ENCODE measurements at places on chromosomes 11 and 22.

- DNase-seq = no peak
Observed at GRCh38 chr11:42657169-42657568, 654.6 kb upstream of the API5 start.

DNA sequence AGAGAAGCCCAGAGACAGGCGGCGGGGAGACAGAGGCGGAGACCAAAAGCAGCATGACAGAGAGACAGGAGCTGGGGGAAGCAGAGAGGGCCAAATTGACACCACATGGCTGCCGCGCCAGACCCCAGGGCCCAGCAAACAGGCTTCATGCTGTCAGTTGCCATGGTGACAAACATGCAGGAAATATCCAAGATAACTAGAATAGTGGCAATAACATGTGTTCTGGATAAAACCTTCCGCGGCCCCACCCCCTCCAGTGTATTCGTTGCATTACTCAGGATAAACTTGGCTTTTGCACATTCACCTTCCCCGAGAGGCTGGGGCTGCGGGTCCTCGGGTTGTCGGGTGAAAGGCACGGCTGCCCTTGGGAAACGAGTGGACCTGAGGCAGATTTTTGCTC is 49.9 kb upstream of the CDON start:
- no peak for DNase-seq

- DNase-seq = no peak
Observed at GRCh38 chr11:69359735-69360480, 66.0 kb downstream of the MYEOV start.

GRCh38 chr11:61273178-61274078 is 21.7 kb downstream of the VWCE start:
- DNase-seq = no peak

- DNase-seq = no peak
Observed at GRCh38 chr11:63510360-63511047, 4.6 kb downstream of the LGALS12 start.

DNA sequence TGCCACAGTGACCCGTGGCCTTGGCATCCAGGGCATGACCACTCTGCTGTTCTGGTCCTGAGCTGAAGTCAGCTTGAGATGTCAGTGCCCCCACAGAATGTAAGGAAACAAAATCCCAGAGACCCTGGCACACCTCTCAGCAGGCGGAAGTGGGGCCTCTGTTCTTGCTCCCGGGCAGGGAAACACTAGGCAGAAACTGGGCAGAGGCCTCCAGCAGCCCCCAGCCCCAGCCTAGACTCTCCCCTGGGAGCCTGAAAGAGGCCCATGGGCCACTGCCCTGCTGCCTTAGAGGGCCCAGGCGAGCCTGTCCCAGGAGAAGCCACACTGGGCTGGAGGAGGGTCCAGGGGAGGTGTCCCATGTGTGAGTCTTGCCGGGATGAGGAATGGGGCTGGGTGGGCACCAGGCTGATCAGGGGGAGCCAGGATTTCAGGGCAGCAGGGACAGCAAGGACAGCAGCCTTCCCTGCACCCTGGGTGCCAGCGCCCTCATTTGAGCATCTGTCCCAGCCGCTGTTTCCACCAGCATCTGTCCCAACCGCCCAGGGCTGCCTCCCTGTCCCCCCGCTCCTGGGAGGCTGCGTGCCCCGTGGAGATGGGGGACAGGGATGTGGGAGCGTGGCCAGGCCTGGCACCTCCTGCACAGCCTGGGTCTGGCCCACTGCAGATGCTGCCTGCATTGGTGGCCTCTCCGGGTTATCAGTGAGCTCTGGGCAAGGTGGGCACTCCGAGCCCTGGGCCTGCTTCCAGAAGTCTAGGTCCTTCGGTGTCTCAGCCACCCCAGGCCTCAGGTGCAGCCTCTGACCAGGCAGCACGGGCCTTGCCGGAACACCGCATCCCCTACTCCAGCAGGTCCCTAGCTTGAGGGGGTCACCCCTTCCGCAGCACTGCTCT is 1072.4 kb downstream of the BRD1 start:
- no peak for DNase-seq

DNA sequence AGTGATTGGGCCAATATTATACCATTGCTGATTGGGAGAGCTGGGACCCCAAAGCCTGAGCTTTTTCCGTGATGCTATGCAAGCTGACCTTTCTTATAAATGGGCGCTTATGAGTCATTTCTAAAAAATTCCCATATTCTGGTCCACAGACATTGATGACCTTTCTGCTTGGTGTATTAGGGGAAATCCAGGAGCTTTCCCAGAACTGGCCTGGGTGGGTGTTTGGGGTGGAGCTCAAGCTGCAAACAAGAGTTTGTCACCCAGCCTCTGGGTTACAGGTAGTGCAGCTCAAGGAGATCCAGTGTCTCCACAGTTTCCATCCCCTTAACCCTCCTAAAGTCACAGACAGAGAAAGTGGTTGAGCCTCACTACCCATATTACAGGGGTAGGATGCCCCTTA is 67.7 kb downstream of the CCDC81 start:
- DNase-seq = no peak

- DNase-seq = no peak
Observed at GRCh38 chr11:72091292-72091691, 10.6 kb downstream of the LRRC51 start.

DNA sequence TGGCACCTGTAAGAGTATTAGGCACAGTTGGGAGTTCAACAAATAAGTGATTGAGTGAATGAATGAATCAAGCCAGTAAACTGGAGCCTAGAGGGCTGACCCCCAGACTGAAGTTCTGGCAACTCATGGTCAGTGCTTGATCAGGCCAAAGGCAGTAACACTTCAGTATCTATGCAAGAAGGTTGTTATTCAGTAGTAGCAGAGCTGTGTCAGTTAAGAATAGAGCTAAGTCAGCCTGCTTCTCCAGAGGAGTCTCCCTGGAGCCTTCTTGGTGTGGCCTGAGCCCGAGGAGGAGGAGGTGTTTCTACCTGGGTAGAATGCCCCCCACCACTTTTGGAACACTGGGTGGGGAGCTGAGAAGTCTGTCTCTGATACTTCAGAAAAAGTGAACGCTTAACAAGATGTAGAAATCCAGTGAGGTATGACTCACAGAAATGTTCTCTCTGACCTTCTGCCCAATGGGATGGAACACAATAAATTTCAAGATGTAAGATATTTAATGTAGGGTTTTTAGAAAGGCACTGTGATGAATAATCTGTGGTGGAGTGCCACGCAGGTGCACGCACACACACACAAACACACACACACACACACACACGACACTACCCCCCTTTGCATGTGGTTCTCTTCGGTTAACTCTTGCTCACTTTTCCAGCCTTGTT is 219.9 kb downstream of the HIPK3 start:
- DNase-seq = no peak

- no peak for DNase-seq
Observed at GRCh38 chr11:128388206-128388815, 199.0 kb downstream of the ETS1 start.

- no peak for DNase-seq
Observed at GRCh38 chr11:18088966-18089365, 16.9 kb downstream of the SAAL1 start.

DNA sequence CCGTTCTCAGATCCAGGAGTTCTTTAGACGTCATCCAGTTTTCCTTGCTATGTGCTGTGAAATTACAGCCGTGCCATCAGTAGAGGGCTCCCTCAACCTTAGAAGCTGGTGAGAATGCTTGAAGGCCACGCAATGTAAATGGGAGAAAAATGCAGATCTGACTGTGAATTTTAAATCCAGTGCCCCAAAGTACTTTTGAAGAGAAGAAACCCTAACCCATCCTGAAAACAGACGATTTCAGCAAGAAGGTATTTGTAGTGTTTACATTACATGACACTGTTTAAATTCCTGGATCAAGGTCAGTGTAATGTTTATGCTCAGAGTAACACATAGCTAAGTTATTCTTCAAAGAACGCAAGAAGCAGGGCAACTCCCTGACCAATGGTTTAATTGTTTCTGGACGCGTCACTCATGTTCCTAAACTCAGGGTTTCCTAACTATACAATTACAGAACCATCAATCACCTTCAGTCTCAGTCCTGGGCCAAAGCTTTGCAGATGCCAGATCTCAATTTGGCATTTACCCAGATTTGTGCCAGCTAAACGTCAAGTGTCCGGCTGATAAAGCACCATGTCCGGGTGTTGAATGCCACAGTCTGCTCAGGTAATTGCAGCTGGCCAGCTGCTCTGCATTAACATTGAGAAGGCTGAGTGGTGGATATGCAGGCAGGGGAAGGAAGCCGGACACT is 38.2 kb downstream of the ADAMTS8 start:
- no peak for DNase-seq

DNA sequence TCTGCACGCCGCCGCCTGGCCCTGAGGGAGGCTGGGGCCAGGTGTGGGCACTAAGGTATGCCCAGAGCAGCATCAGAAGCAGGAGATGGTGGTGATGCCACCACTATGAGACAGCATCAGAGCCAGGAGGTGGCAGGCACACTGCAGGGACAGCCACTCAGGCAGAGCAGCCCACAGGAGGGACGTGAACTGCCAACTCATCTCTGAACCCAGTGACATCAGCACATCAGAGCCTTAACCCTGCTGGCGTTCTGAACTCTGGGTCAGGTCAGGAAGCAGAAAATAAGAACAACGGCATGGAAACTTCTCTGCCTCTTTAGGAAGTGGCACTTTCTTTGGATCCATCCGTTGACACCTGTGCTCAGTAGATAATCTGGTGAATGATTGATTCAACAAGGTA is 14.7 kb upstream of the IFT27 start:
- no peak for DNase-seq

DNA sequence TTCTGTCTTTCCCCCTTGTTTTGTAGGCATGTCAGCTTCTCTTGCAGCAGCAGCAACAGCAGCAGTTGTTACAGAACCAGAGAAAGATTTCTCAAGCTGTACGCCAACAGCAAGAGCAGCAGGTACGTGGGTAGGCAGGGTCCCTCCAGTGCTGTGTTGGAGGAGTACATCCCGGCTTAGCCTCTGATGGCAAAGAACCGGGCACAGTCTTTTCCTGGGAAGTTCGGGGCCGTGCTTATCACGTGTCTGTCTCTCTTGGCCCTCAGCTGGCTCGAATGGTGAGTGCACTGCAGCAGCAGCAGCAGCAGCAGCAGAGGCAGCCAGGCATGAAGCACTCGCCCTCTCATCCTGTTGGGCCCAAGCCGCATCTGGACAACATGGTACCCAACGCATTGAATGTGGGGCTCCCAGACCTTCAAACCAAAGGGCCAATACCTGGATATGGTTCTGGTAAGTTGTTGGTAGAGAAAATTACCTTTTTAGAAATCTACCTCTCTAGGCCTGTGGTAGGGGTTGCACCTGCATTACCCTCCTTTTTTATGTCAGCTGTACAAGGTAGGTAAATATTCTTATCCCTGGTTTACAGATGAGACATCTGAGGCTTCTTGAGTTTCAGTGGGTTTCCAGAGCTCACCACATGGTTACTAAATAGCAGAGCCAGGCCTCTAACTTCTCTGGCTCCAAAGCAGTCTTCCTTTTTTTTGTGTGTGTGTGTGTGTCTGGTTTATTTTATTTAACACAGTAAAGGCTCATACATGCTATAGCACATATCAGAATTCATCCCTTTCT is 45.2 kb upstream of the ADSL start:
- DNase-seq = no peak

GRCh38 chr22:30310881-30311771 is 15.6 kb downstream of the TBC1D10A start:
- DNase-seq = no peak

- no peak for DNase-seq
Observed at GRCh38 chr11:76030286-76030685, 176.0 kb downstream of the WNT11 start.

DNA sequence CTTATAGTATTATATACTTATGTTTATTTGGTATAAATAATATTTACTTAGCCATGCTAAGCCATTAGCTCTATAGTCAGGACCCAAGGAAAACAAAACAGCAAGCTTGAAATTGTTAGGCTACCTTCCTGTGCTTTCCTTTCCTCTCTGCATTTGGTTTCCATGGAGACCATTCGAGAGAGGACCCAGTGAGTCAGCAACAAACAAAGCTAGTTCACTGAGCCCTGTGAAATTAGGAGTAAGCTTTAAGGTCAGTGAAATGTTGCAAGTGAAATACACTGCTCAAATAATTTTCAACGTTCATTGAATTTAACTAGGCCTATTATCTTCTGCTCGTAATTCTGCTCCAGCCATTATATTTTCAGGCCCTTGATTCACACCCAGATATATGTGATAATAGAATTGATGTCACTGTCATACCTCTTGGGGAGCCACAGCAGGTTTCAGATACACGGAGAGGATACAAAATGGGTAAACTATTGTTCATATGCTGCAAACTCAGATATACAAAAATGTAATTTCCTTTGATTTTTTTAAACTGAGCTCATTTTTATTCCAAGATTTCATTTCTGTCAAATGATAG is 9.1 kb upstream of the OR10D3 start:
- no peak for DNase-seq

GRCh38 chr11:2746401-2747247 is 46.8 kb upstream of the KCNQ1OT1 start:
- DNase-seq = no peak

- DNase-seq = no peak
Observed at GRCh38 chr11:46445920-46446771, 54.6 kb upstream of the CHRM4 start.

DNA sequence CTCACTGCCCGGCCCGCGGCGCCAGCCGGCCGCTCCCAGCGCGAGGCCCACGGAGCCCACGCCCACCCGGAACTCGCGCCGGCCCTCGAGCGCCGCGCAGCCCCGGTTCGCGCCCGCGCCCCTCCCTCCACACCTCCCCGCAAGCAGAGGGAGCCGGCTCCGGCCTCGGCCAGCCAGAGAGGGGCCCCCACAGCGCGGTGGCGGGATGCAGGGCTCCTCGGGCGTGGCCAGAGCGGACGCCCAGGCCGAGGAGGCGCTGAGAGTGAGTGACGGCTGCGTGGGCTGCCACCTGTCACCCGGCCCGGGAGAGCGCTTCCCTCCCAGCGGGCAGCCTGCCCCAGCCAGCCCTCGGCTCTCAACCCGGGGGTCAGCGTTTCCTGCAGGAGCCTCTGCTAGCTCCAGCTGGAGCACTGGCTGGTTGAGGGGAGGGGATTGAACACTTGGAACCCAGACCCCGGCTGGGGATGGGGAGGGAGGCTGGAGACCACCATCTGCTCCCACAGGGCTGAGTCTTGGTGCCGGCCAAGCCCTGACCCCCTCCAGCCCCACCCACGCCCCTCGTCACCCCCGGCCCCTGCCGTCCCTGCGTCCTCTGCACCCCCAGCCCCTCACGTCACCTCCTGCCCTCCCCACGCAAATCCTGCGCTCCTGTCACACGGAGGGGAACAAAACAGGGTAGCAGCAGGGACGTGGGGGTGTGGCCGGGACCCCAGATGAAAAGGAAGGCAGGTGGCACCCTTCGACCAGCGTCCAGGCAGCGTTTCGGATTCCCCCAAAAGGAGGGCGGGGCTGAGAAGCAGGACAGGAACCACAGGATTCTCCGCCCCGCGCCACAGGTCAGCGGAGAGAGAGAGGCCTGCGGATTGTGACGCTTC is 157.0 kb downstream of the BRD1 start:
- DNase-seq = no peak

All from cortex of kidney (tissue), 1 donor.